ENCODE measurements at places on chromosomes 16 and 17.
A peak's percentile ranks its signal among the peaks of the same experiment; 100 is the strongest.

DNA sequence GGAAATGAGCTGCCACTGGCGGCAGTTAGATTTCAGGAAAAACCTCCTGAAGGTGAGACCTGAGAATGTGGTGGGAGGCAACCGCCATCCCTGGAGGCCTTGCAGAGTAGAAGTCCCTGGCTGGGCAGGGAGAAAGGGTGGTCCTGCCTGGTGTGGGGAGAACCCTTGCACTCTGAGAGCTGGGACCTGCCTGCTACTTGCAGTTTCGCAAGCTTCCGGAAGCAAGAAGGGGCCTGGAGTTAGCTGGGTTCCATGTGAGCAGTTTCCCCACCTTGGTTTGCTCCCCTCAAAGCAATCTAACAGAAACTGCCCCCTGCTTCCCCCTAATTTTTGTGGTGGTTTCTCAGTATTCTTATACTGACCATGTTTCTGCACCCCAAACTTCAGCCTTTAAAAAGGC lies 6.5 kb downstream of the ZNF629 start:
- DNase-seq, result no peak

DNA sequence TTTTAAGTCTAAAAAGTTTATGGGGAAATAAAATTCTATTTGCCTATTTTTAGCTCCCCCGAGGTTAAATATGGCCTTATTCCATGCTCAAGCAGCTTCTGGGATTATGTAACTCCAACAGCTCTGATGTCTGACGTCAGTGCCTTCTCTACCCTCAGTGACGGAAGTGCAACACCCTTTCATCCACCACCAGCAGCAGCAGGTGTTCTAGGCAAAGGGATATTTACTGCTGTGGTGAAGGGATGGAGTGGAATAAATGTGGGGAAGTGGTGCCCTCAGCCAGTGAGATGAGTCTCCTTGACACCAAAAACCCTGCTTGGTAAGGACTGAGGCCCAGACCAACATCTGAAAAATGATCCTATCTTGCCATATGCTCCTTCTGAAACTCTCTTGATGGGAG lies 247.4 kb downstream of the SHISA9 start:
- DNase-seq, result no peak

DNA sequence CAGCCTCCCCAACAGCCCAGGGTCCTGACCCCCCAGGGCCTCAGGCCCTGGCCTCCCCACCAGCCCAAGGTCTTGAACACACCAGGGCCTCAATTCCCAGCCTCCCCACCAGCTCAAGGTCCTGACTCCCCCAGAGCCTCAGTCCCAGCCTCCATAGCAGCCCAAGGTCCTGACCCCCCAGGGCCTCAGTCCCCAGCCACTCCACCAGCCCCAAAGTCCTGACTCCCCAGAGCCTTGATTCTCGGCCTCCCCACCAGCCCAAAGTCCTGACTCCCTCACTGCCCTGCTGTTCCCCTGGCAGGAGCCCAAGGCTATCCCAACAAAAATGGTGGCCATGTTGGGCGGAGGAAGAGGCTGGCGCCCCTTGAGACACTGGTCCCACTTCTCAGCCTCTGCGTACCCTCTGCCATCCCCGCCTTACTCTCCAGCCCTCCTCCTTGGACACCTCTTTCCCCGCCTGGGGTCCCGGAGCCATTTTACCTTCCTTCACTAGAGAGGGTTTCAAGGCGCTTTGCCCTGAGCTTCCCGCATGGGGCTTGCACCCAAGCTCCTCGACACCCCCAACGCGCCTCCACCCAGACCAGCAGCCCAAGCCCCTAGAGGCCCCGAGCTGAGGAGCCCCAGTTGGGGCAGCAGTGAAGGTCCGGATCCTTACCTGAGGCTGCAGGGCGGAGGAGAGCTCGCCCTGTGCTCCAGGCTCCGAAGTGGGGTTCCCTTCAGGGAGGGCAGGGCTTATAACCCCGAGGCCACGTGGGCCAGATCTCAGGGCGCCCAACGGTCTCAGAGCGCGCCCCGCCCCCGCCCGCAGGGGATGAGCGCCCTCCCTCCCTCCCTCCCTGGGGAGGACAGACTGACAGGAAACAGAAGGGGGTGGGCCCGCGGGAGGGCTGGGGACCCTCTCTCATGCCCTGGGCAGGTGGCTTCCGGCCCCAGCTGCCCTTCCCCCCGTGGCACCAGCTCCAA lies 3.5 kb upstream of the TSPOAP1 start:
- DNase-seq, result no peak

DNA sequence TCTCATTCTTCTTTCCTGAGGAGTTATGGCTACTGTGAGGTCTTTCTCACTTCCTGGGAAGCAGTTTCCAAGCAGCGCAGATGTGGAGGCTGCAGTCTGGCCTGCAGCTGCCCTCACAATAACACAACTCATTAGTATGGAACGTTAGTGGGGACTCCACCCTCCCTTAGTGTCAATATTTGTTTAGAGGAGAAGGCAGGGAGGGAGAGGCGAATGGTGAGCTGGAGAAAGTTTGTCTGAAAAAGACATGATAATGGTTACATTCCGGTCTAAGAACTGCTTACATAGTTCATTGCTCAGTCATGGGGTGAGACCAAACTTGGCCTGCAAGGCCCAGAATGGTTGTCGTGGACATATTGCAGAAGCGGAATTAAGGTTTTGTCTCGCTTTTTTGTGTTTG lies 170.2 kb downstream of the HS3ST3B1 start:
- DNase-seq, result peak; percentile 10

- DNase-seq, result no peak
Measured at GRCh38 chr16:48885471-48885870, 275.5 kb upstream of the N4BP1 start.

- no peak for DNase-seq
Measured at GRCh38 chr17:700504-701094, 14.0 kb downstream of the VPS53 start.

Measured in right kidney (tissue), 9 donors.